ENCODE measurements at places on chromosomes 7 and 10.

GRCh38 chr10:80164596-80164995 is 32.1 kb downstream of the PLAC9 start:
- DNase-seq, result no peak

- DNase-seq, result no peak
Measured at GRCh38 chr10:32149252-32149955, 93.2 kb upstream of the KIF5B start.

DNA sequence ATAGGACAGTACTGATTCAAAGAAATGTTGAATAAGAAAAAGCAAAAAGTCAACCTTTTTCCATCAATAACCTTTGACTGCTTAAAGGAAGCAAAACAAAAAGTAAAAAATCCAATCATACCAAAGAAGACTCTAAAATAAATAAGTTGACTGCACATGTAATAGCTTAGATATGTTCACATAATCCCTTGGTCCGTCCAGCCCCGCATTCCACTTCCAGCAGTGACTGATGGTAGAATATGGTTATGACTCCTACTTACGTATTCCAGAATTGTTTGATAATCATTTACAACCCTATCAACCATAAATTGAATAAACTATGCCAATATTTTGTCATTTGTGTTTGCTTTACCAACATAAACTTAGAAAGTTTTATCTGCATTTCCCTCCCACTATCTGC is 77.9 kb downstream of the CTNNA3 start:
- no peak for DNase-seq

GRCh38 chr10:62050346-62050892 is 148.9 kb downstream of the ARID5B start:
- DNase-seq, result no peak

DNA sequence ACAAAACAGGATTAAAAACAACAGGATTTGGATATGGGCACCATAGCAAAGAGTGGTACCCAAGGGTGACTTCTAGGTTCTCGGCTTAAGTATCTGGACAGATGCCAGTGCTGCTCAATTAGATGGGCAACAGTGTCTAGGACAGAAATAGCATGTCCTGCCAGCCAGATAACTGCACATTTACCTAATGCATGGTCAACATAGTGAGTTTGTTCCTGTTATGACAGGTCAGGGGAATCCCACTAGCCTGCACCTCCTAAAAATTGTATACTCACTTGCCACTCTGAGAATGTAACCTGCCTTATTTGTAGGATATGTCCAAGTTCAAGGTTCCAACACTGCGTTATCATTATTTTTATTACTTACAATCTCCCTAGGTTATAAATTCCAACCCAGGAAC is 471.7 kb downstream of the GRM8 start:
- DNase-seq, result no peak

- DNase-seq, result no peak
Measured at GRCh38 chr7:20607216-20607615, 8.3 kb upstream of the ABCB5 start.

GRCh38 chr7:117728890-117729624 is 144.2 kb downstream of the CTTNBP2 start:
- no peak for DNase-seq

DNA sequence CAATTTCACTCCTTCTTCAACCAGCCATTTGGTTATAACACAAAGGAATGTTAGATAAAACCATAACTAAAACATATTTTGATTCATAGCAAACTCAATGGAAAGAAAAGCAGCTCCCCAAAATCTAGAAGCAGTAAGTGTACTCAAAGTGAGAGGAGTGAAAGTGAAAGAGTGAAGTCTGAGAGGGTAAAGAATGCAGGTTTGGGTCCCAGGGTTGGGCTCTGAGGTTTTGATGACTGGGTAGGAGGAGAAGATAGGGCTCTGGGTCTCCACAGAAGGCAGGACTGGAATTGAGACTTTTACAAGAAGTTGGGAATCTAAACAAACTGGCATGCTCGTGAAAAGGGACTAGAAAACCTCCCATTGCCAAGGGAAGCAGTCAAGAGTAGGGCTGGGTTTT is 85.4 kb upstream of the RSU1 start:
- DNase-seq, result no peak

DNA sequence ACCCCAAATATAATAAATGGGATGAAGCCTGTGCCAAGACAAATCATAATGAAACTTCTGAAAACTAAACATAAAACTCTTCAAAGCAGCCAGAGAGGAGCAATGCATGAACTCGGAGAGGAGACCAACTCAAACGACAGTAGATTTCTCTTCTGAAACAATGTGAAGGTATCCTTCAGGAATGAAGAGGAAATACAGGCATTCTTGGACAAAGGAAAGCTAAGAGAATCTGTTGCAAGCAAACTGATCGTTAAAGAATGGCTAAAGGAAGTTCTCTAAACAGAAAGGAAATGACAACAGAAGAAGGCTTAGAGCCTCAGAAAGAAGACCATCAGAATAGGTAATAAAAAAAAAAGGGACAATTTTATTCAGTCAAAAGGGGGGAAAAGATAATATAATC is 6.6 kb downstream of the GNA12 start:
- DNase-seq, result no peak

DNA sequence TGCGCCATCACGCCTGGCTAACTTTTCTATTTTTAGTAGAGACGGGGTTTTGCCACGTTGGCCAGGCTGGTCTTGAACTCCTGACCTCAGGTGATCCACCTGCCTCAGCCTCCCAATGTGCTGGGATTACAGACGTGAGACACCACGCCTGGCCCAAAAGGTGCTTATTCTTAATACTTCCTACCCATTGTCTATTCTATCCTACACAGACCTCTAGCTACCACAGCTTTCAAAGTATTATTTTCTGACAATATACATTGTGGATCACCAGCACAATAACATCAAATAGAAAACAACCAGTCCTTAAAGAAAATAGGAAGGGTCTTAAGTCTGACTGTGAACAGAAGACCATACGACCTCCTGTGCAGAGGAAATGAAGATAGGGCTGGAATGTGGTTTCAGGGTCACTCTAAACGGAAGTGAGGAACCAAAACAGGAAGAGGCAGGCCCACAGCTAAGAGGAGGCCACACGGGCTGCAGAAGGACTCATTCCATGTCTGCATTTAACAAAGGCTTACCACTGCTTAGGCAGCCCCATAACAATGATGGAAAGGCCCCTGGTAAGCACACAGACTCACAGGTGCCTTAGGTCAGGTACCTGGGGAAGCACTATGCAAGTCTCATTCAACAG is 115.2 kb downstream of the ZFAND4 start:
- no peak for DNase-seq

DNA sequence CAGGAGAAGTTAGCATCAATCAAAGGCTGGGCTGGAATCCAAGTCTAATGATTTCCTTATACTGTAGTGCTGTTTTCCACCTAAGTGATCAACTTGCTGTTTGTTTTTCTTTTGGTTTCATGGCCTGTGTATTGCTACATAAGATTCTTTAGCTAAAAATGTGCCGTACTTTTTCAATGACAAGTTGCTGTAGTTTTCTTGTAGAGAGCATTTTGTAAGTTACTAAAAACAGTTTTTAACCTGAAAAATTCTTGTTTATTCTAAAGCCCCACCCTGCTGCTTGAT is 1.3 kb downstream of the HELLS start:
- no peak for DNase-seq

DNA sequence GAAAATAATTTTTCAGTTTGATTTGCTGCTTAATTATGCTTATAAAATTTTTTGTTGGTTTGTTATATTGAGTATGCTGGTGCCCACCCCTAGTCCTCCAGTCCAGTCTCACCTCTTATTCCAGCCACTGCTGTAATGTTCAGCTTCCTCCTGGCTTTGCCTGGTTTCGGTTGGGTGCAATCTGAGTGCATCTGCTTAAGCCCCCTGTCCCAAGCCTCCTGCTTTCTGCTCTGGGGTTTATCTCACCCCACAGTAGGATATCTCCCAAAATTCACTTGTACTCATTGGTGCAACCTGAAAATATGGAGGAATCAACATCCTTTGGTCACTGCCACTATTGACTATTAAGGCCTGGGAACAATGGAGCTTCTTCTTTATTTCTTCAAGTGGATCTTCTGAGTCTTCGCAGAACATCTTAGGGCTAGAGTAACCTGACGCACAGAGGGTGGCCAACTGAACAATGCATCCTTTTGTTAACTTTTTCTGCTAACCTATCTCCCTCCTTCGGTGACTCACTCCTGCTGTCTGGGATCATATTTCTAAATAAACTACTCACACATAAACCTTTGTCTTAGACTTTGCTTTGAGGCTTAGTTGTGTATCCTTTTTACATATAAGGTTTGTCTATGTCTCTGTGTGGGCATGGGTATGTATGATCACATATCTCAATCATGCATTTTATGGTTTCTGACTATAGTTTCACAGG is 19.1 kb upstream of the SOSTDC1 start:
- no peak for DNase-seq
